CD4-positive, alpha-beta T cell treated with Interleukin-15 for 4 hours (primary cell): ENCODE measurements at places on chromosomes 5 and 9.
A peak's percentile ranks its signal among the peaks of the same experiment; 100 is the strongest.

DNA sequence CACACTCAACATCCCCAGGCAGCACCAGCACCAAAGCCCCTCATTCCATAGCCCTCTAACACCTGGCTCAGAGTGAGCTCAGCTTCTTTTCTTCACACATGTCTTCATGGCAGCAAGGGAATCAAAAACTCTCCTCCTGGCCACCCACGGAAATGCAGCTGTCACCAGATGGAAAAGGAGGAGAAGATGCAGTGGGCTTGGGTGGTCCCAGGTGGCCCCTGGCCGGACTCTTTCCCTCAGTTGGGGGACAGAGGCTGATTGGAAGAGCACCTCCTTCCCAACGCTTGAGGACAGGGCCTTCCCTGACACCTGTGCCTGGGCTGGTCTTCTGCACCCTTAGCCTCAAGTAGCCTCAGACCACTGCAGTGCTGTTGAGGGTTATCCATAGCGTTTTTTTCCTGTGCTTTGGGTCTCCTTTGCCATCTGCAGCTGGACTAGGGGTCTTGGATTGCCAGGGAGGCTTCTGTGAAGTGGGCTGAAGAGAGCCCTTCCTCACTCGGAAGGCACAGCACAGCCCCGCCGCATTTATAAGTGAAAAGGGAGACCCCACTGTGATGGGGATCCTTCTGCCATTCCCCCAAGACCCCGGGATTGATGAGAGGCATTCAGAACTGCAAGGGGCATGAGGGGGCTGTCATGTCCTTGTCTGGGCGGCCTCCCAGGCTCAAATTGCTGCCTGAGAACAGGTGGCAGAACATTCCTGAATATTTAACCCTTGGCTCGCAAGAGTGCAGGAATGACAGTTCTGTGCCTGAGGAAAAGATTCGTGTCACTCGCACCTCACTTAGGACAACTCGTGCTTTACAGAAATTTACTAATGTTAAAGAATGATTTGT is 200.0 kb downstream of the AUH start:
- DNase-seq = no peak

DNA sequence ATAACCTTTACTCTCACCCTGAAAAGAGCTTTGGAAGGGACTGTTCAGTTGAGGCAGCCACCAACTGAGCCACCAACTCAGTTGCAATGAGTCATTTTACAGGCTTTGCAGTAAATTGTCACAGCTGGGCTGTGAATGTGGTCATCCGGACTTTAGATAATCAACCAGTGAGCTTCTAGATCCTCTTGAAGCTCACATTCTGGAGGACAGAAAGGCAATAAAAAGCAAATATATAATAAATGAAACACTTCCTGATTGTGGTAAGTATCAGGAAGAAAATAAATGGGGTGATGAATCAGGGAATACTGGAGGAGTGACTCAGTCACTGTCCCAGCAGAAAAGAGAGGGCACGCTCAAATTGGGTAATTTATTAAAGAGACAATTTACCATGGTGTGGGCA is 13.2 kb upstream of the C5orf58 start:
- DNase-seq = no peak

GRCh38 chr5:130065617-130066016 is 161.4 kb downstream of the CHSY3 start:
- DNase-seq = no peak

DNA sequence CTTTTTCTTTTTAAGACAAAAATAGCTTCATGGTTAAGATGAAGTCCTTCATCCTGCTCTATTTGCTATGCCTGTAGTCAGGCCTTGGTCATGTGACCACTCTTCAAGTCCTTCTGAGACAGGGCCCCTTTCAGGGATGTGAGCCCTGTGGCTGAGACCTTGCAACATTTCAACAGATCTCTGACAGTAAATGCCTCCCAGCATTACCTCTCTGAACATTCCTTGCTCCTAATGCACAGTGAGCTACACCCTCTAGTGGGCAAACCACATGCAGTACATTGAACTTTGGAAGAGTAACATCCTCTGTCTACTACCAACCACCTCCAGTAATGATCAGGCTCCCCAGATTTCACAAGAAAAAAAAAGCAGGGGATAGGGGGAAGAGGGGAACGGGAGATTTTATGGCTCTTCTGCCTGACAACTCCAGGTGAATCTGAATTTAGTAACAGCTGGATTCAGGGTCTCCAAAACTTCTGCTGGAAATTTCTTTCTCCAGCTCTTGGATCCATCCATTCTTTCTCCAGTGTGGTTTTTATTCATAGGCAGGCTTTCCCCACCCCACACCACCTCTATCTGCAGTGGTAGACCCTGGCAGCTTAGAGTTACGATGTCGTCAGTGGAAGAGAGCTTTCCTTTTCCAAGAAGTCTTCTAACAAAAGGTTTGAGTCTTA is 8.9 kb upstream of the FBXO38 start:
- peak; percentile 24 for DNase-seq

- no peak for DNase-seq
Observed at GRCh38 chr5:58844395-58844794, 261.5 kb downstream of the RAB3C start.

DNA sequence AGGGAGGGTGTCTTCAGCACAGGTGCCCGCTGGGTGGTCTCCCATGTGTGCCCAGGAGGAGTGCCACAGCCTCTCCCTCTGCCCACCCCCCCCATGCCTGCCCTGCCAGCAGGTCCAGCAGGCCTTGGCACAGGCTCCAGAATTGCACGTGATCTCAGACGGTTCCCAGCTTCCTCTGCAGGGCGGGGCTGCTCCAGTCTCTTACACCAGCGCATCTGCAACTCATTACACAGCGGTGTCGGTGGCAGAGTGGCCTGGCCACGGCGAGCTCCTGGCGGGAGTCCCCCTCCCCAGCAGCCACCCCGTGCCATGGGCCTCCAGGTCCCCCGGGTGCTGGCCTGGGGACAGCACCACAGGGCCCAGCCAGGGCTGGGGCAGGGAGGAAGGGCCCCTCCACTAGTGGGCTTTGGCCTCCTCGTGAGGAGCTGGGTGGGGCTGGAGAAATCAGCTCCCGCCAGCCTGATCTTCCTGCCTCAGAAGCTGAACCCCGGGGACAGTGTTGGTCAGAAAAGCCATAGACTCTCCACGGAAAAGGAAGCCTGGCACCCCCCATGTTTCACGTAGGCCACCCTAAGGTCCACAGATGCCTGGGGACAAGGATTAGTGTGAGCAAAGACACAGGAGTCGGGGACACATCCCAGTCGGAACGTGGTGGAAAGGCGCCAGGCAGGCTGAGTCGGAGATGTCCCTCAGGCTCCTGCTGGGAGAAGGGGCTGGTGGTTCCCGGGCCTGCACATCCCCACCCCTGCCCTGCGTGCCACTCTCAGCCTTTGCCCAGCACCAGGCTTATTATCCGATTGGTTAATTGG is 40.2 kb downstream of the RXRA start:
- no peak for DNase-seq

- no peak for DNase-seq
Observed at GRCh38 chr9:92616655-92617111, 53.2 kb downstream of the IPPK start.

DNA sequence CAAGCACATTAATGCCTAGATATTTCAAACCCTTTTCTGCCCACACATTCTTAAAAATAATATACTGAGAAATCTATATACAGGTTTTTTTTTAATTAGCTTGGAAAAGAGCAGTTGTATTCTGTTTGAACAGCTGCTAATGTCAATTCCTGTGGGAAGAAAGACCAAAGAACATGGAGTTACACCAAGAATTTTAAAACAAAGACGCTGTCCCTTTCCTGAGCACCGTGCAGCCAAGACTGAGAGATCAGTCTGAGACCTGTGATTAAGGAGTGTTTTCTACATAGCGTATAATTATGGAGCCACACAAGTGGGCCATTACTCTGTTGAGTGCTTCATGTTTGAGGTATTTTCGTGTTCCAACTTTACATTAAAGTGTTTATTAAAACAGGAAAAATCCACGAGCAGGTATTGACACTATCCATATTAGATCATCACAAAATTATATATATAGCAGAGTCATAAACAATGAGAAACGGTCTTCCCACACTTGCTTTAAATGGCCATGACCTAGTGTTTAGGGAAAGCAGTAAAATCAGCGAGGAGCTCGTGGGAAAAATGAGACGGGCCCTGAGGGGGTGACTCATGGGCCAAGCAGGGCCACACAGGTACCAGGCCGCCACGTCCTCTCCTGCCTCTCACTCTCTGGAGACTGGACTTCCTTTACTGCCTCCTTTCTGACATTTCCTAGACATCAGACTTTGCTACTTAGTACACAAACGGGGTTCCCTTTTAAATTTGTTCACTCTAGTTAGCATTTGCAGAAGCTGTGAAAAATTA is 153.1 kb upstream of the OTULINL start:
- no peak for DNase-seq

DNA sequence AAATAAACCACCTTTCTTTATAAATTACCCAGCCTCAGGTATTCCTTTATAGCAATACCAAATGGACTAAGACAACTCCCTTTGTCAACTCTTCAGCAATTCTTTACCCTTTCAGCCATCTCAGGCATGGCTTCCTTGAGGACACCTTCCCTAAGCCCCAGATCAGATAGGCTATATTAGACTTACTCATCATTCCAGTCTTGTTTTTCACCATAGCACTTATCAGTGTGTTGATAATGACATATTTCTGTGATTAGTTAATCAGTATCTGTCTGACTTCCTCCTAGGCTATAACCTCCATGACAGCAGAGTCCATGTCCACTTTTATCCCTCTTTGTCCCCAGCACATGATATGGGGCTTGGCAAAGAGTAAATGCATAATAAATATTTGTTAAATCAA is 238.1 kb downstream of the ACTL7B start:
- DNase-seq = no peak

DNA sequence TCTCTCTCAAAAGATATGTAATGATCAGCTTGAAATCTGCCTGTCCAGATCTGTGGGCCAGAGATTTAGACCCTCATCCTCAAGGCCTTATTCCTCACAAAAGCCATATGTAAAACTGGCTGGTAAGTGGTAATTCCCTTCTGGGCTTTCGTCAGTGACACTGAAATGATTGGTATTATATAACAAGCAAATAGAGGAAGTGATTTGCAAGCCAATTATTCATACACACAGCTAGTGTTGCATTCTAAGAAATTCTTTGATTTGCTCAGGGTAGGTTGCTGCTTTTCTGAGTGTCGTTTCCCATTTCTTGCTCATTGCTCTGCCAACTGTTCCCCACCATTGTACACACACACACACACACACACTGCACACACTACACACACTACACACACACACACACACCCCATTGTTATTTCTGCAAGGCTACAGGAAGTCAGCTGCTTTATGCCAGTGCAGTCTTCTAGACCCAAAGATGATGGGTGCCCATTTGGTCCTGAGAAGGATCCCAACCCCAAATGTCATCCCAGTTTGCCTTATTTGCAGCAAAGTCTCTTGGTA is 76.8 kb downstream of the PRLR start:
- DNase-seq = no peak

GRCh38 chr9:76269789-76270188 is 124.4 kb downstream of the RFK start:
- no peak for DNase-seq

GRCh38 chr9:134570151-134570621 is 71.4 kb upstream of the COL5A1 start:
- no peak for DNase-seq

DNA sequence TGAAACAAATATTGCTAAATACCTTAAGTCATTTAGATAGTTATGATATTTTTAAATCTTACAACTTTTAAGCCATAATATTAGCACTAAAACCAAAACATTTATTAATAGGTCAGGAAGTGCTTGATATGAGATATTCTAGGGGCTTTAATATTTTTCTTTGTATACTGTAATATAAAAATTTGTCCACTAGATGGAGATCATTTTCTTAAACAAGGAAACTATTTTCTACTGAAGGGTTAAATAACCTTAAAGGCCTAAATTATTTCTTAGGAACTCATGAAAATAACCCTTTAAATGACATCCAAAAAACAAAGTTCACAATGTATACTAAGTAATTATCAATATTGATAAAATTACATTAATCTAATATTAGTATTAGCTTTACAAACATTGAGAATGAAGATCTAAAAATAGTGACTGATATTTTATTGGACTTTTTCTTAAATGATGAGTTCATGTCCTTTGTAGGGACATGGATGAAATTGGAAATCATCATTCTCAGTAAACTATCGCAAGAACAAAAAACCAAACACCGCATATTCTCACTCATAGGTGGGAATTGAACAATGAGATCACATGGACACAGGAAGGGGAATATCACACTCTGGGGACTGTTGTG is 635.7 kb downstream of the RAB3C start:
- DNase-seq = no peak

GRCh38 chr9:34430843-34431437 is 27.4 kb downstream of the FAM219A start:
- DNase-seq = no peak

DNA sequence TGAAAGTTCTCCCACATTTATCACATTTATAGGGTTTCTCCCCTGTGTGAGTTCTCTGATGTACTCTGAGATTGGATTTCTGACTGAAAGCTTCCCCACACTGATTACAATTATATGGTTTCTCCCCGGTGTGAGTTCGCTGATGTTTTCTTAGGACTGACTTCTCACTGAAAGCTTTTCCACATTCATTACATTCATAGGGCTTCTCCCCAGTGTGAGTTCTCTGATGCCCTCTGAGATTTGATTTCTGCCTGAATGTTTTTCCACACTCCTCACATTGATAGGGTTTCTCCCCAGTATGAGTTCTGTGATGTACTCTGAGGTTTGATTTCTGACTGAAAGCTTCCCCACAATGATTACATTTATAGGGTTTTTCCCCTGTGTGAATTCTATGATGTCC is 36.3 kb downstream of the ZNF782 start:
- no peak for DNase-seq
